Dorsolateral prefrontal cortex (tissue), 122 donors: ENCODE measurements at places on chromosomes 3 and 15.

- DNase-seq = peak; percentile 23
These were observed 212.3 kb downstream of the FGF12 start for GRCh38 chr3:192514754-192515663.

- no peak for DNase-seq
These were observed 5.2 kb upstream of the SLC28A1 start for GRCh38 chr15:84879088-84879780.

- DNase-seq = peak; percentile 10
These were observed 125.0 kb upstream of the SMAD3 start for GRCh38 chr15:66940368-66940767.

DNA sequence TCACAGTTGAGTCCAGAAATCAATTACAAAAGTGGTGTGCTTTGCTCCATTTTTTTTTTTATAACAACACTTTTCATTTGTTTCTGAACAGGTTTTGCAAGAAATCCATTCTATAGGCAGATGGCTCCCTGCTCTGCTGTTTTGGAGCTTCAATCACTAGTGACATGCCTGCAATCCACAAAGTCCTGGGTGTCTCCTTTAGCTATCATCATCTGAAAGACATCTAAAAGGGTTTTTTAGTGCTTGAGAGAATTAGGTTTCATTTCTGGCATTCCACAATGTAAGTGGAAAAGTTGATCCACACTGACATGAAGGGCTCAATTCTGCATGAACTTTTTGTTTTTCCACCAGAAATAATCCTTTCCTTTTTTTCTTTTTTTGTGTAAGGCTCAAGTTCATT lies 24.0 kb upstream of the MEIS2 start:
- no peak for DNase-seq

- no peak for DNase-seq
These were observed 1.3 kb downstream of the PIK3CA start for GRCh38 chr3:179149406-179149867.

- DNase-seq = no peak
These were observed 268.7 kb upstream of the ARRDC4 start for GRCh38 chr15:97691799-97692198.

GRCh38 chr15:51848811-51849210 lies 19.4 kb downstream of the TMOD3 start:
- no peak for DNase-seq

- DNase-seq = peak; percentile 75
These were observed 3.9 kb upstream of the ACTL6A start for GRCh38 chr3:179558742-179559364.

GRCh38 chr3:155232605-155233004 lies 60.9 kb downstream of the STRIT1 start:
- no peak for DNase-seq
